ENCODE measurements at places on chromosomes 5 and 9.

- no peak for DNase-seq
Measured at GRCh38 chr5:177472460-177473442, 683 bp downstream of the DBN1 start.

DNA sequence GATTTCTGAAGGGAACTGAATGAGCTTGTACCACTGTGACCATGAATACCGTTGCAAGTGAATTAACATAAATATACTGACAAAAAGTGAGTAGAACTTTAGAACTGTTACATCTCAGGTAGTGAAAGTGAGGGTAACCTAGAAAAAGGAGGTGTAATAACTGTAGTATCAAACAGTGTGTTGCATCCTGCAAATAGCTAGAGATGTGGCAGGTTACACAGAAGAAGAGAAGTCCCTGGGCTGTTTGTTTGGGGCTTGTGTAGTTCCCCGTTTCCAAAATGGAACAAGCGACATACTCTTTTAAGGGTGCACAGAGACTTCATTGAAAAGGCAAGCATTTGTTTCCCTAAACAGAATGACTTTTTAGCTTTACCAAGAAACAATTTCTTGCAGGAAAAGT is 214.8 kb downstream of the NR3C1 start:
- no peak for DNase-seq

- no peak for DNase-seq
Measured at GRCh38 chr5:158054223-158055110, 195.5 kb upstream of the CLINT1 start.

DNA sequence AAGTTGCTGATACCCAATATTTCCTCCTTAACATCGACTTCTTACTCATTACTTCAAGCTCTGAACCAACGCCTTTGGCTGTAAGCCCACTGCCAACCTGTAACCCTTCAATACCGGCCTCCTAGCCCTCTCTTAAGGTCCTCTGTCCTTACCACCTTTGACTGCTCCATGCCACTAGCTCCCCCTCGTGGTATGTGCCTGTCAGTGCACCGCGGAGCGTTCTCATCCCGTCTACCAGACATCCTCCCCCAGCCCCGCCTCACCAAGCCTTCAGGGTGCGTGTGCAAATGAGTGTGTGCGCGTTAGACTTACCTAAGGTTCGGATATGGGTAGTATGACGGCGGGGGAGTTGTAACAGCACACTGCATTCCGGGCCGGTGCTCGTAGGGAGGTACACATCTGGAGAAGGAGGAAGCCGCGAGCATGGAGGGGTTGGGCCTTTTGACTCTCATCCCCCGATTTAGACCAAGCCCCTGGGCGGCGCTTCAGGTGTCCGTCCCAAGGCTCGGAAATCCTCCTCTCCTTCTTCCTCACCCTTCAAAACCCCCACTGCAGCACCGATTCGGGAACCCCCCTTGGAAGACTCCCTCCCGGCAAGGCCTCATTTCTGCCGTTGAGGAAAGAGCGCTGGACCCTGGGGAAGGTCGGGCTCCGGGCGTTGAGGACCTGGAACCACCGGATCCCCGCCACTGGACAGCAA is 2.8 kb upstream of the MYORG start:
- peak; percentile 12 for DNase-seq

DNA sequence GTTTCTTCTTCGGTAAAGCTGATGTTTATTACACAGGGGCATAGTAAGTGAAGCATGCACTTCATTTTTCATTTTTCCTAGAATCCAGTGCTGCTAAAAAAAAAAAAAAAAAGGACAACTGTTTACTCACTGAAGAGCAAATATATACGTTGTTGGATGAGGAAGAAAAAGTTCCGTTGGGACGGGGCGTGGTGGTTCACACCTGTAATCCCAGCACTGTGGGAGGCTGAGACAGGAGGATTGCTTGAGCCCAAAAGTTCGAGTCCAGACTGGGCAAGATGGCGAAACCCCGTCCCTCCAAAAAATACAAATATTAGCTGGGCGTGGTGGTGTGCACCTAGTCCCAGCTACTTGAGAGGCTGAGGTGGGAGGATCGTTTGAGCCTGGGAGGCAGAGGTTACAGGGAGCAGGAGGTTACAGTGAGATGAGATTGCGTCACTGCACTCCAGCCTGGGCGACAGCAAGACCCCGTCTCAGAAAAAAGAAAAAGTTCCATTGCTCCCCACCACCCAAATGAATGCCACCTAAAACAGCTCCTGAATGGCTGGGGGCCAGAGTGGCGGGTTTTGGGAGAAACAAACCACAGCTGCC is 60.1 kb upstream of the GNE start:
- no peak for DNase-seq

GRCh38 chr9:135410831-135411473 is 68.6 kb upstream of the PPP1R26 start:
- peak; percentile 48 for DNase-seq

- DNase-seq = no peak
Measured at GRCh38 chr5:124087752-124088151, 575.8 kb downstream of the CSNK1G3 start.

- DNase-seq = no peak
Measured at GRCh38 chr5:116652196-116652729, 77.6 kb upstream of the SEMA6A start.

- DNase-seq = no peak
Measured at GRCh38 chr5:11619339-11620024, 284.8 kb downstream of the CTNND2 start.

- DNase-seq = no peak
Measured at GRCh38 chr9:6777213-6777902, 19.6 kb downstream of the KDM4C start.

- DNase-seq = no peak
Measured at GRCh38 chr9:14303100-14303499, 10.8 kb downstream of the NFIB start.
